Mesendoderm (in vitro differentiated cells): ENCODE measurements at places on chromosomes 6 and 20.

GRCh38 chr6:129510950-129511349 lies 199.0 kb downstream of the ARHGAP18 start:
- no peak for DNase-seq

DNA sequence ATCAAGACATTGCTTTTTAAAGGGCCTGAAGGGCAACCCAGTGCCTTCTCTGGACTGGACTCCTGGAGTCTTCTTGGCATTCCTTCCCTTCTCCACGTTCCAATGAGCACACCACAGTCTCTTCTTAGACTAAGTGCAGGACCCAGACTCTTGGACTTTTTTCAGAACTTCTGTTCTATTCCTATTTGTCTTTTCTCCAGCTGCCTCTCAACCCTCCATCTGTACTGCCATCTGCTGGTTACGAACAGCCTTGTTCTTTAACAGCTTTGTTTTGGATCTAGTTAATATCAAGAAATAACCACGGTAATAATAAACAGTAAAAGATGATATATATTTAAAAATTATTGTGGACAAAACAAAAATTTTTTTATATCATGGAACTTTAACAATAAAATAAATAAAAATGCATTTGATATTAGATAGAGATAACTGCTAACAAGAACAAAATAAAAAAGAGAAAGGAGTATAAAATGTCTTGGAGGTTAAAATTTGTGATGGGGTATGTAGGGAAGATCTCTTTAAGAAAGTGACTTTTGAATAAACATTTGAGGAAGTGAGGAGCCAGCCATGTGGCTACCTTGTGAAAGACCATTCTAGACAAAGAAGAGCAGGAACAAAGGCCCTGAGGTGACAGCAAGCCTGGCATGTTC lies 105.1 kb upstream of the HCRTR2 start:
- DNase-seq: peak; percentile 55

DNA sequence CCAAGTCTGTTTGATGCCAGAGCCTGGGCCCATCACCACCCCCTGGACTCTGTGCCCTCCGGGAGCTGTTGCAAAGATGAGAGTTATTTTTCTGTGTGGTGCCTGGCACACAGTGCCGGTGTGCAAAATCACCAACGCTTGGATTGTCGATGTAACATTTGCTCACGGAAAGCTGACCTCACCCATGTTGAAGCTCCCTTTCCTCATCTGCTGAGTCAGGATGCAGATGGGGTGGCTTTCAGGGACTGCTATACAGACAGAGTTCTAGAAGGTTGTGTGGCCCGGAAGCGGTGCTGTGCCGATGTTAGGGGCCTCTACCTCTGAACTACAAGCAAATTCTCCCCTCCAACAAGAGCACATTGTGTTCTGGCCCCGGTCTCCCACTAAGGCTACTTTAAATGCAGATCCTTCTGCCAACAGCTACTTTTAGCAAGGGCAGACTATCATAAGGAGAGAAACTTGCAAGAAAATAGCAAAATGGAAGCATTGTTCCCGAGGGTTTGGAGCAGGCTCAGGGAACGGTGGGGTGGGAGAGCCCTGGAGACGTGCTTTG lies 34.0 kb downstream of the EYA2 start:
- DNase-seq: peak; percentile 17

GRCh38 chr6:114785235-114786127 lies 442.7 kb upstream of the HS3ST5 start:
- peak; percentile 3 for DNase-seq

DNA sequence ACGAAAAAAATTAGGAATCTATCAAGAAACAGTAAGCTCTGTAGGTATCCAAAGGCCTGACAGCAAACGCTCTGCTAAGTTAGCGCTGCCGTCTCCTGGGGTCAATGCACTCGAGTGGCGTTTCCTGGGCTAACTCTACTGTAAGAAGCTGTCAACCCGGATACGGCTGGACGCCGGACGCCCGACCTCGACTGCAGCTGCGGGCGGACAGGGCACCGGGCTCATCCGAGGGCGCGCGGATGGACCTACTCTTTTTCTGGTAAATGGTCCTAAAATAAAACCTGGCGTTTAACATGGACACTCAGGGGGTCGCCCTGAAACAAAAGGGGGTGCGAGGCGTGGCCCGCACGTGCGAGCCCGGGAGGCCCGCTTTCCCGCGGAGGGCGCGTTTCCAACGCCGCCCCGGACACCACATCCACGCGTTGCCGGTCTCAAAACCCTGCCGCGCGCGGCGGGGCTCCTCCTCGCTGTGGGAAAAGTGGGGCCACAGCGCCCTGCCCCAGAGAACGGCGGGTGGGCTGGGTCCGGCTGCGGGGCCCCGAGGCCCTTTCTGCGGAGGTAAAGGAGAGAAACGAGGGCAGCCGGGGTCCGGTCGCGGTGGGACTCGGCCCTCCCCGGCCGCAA lies 537 bp downstream of the TCP1 start:
- peak; percentile 50 for DNase-seq

DNA sequence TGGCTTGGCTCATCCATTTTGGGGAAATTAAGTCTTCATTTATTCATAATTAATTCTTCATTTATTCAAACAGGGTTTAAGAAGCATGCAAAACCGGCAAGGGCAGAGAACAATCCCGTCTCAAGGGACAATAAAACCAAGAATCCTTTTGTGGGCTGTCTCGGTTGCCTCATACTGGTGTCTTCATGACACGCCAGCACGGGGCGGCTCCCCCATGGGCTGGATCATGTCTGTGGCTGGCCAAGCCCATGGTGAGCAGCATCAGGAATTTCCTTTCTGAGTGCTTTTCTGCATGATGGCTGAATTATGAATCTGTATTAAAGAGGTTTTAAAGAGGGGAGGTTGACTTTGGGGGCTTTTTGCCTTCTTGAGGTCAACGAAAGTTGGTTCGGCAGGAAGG lies 38.3 kb upstream of the DUSP22 start:
- no peak for DNase-seq

GRCh38 chr6:107668743-107669474 lies 155.2 kb downstream of the SCML4 start:
- no peak for DNase-seq

GRCh38 chr6:44851176-44851575 lies 463.7 kb downstream of the CDC5L start:
- DNase-seq: no peak

DNA sequence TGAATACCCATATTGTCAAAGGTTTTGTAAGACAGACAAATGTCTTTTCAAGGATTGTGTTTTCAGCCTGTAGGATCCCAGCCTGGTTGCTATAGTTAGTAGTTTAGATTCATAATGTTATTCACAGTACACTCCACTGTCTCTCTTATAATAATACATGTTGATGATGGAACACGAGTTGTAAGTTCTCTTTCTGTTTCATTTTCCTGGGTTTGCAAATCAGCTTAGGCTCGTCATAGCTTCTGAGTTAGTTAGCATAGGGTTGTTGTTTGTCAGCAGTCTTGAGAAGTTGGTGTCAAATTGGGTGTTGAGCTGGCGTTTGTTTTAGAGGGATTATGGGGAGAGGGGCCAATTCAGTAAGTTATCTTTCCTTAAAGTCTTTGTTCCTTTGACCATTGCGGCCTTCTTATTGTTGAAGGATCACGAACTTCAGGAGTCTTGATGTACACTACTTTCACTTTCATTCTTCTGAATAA lies 45.8 kb downstream of the QKI start:
- DNase-seq: peak; percentile 71

DNA sequence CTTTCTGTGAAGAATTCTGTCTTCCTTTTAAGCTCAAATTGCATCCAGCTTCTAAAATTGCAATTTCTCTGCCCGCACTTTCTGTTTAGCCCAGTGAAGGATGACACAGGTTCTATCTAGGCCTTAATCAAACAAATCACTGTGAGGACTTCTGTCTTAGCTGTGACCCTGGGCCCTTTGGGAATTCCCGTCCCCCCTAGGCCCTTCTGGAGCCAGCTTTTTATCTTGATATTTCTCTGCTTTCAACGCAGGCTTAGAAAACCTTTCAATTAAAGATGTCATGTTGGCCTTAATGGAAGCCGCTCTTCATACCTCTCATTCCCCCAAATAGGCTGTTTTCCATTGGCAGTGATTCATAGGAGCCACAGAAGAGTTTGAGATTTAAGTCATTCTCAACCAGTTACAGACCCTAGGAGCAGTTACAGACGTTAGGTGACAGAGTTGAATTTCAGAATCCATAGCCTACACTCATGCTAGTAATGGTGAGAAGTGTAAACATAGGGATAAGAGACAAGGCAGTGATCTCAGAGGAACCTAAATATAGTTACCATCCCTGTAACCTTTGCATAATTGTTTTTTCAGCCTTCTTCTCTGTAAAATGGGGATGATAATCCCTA lies 74.8 kb upstream of the FLRT3 start:
- DNase-seq: no peak

- no peak for DNase-seq
Measured at GRCh38 chr6:159615918-159616317, 77.1 kb downstream of the SOD2 start.

DNA sequence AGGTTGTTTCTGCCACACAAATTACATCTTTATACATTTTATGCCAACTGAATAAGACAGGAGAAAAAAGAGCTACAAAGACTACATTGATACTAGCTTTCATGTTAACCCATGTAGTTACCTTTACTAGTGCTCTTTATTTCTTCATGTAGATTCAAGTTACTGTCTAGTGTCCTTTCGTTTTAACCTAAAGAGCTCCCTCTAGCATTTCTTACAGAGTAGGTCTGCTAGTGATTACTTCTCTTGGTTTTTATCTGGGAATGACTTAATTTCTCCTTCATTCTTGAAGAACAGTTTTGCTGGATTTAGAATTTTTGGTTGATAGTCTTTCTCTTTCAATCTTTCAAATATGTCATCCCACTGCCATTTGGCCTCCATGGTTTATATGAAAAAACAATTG lies 21.2 kb upstream of the NOP56 start:
- peak; percentile 21 for DNase-seq

DNA sequence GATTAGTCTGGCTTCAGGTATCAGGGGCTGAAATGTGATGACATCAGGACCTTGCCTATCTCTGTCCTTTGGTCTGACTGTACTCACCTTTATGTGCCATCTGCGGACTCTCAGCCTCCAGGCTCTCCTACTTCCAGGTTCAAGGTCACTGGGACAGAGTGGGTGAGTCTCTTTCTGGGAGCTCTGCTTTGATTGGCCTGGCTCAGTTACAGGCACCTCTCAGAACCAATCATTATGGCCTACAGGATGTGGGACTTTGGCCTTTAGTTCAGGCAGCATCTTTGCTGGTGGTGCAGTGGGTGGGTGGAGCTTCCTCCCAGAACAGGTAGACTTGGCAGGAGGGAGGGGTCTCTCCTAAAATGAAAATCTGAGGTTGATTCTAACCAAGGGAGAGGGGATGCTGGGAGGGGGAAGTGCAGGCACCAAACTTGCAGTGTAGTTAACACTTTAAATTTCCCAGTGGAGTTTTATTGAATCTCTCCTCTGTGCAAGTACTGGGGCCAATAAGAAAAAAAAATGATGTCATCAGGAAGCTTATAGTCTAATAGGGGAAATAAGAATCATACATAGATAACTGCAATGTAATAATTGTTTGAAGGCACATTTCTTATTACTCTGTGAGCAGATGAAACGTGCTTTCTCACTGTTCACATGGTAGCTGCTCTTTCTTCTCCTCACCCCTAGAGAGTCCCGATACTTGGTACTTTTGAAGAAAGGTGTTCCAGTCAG lies 53.4 kb downstream of the SLC24A3 start:
- DNase-seq: peak; percentile 85

- peak; percentile 25 for DNase-seq
Measured at GRCh38 chr6:71028877-71029252, 72.0 kb upstream of the B3GAT2 start.

DNA sequence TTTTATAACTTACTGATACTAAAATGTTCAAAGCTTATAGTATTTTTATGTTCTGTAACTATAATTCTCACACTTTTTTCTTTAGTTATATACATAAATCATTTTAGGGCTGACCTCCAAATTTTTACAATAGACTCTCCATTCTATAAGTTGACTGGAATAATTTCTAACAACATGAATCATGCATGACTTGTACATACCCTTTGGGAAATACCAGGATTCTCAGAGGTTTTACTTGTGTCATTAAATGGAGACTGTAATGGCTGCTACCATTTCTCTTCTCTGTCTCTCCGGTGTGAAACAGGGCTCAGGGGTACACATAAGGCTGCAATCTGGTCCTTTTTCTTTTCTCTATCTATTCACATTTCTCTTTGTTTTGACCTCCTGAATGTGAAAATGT lies 222.2 kb upstream of the FLRT3 start:
- no peak for DNase-seq

DNA sequence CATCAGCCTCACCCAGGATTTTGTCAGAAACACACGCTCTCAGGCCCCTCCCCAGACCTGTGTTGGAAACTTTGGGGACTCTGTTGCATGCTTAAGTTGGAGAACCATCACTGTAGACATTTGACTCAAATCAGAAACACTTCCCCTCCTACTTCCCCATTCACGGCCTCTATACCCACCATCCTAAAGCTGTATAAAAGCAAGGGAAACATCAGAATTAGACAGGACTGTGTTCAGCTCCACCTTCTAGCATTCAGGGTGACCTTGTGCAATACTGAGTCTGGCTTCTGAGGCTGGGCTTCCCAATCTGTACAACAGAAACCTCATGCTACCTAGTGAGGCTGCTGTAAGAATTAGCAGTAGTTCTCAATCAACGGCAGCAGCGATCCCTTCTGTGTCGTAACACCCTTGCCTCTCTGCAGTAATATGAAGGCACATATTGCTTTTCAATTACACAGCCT lies 252.3 kb downstream of the LY86 start:
- DNase-seq: no peak

DNA sequence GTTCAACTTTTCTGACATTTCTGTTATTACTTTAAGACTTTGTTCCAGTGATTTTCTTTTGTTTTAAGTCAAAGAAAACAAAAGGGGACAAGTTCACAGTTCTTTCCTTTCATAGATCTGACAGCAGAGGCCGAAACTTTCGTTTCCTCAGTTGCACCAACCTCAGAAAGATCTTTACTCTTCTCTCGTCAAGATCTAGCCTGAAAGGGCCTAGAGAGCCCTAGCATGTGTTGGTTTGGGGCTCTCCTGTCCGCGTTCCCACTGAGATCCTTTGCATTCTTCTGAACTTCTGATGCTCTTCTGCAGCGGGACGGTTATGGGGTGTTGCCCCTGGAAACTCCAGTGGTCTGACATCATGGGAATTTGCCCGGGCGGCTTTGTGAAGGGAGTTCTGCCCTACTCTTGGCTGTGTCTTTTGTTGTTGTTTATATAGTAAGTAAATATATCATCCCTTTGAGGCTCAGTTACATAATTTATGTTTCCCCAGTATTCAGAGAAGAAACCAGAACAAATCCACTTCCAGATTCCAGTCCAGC lies 129.1 kb downstream of the SASH1 start:
- no peak for DNase-seq

DNA sequence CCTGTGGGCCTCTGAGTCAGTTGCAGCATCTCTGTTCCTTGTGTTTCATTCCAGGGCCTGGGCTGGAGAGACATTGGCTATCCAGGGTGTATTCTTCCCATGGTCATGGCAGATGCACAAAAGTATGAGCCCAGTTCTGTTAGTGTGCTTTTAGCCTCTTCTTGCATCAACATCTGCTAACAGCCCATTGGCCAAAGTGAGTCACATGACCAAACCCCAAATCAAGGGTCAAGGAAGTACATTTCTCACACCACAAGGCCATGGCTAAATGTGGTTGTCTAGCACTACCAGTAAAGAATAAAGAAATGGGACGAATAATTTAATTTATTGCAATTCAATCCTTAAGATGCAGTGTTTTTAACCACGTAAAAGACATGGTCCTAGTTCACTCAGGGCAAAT lies 43.9 kb downstream of the NRN1 start:
- DNase-seq: no peak
